ENCODE measurements at places on chromosomes 16 and 17.

DNA sequence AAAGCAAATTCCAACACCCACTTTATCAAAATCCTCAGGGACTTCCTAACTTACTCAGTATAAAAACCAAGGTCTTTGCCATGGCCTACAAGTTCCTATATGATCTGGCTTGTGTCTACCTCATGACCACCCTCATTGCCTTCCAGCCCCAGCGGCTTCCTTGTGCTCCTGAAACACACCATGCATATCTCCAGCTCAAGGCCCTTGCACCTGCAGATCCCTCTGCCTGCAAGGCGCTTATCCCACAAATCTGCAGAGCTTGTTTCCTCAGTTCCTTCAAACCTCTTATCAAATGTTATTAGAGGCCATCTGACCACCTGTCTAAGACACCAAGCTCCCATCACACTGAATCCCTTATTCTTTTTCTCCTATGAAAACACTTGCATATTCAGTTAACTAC is 2.6 kb downstream of the BBS2 start:
- no peak for DNase-seq

DNA sequence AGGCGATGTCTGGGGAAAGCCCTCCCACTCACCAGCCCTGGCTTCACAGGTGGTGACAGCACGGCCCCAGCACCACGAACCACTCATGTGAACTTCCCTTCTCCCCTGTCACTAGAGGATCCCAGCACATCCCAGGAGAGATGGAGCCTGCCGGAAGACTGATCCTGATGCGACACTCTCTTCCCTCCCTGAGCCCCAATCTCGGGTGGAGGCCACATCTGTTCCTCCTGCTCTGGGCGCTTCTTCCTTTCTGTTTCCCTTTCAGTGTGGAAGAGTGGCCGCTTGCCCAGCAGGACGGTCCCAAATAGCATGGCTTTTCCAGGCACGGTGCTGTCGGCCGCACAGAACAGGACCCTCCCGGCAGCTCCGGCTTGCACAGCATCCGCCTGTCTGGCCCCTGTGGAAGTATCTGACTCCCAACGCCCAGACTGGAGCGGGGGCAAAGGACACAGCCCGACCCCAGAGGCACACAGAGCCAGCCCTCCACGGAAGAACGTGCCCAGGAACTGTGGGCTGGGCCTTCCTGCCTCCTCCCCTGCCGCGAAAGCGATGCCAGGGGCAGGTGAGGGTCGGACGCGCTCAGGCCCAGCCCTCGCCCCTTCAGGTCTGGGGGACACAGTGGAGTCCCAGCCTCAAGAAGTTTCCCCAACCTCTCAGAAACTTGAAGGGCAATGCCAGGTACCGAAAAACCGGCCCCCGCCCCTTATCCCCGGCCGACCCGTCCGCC is 37.6 kb downstream of the CBFA2T3 start:
- DNase-seq = no peak

- DNase-seq = peak; percentile 92
Measured at GRCh38 chr17:29579866-29580771, 9.3 kb downstream of the GIT1 start.

DNA sequence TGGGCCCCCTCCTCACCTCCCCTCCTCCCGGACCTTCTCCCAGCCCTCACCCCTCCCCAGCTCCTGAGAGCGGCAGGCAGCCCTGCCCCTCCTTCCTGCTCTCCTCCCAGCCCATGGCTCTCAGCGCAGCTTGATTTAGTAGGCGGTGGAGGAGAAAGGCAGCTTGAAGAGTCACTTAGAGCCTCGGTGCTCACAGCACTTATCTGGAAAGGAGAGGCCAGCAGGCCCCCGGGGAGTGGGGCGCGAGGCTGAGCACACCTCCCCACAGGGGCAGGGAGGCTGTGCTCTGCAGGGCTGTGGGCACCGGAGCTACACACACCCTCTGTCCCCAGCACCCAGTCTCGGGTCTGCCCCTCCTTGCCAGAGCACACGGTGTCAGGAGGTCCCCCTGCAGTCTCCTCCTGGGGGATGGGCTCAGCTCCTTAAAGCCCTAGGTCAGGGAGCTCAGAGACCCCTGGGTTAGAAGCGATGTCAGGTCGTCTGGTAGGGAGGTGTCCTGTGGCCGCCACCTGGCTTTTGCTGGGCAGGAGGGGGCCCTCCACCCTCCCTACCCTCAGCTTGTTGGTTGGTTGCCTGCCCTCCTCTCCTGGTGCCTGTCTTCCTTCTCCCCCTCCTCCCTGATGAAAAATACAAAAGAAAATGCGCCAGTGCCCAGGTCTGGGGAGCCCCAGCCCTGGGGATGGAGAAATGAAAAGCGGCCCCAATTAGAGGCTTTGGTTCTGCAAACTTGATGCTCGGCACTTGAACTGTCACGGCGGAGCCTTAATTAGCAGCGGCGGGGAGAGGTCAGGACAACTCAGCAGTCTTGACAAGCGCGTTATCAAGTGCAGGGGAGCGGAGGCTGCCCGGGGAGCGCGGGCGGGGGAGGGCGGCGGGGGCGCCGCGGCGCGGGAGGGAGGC is 151.1 kb upstream of the GSE1 start:
- DNase-seq = no peak

GRCh38 chr16:72840631-72841381 is 207.1 kb downstream of the ZFHX3 start:
- no peak for DNase-seq

DNA sequence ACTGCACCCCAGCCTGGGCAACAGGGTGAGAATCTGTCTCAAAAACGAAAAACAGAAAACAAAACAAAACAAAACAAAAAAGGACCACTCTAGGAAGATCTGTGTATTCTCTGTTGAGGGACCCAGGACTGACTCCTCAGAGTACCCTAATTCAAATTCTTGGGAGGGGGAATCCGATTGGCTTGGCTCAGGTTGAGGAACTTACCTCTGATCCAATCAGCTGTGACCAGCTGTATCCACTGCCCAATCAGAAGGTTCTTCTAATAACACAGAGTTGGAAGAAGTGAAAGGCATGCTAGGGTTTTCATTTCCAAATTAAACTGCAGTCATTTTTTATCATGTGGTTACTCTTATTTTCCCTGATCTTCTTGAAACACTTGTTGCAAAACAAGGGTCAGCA is 105.9 kb upstream of the CACNG3 start:
- no peak for DNase-seq

GRCh38 chr17:3888343-3889171 is 4.3 kb downstream of the CAMKK1 start:
- no peak for DNase-seq

DNA sequence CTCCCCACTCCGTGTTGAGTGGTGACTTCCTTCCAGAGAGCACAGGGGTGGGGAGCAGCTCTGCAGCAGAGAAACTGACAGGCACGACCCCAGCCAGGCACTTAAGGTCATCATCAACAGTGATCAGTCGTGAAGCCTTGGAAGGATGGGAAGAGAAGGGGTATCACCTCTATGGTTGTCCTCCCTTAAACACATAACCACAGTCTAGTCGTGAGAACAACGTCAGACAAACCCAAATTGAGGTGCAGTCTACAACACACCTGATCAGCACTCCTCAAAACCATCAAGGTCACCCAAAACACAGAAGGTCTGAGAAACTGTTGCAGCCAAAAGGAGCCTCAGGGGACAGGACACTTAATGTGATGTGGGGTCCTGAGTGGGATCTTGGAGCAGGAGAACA is 68.3 kb downstream of the MPRIP start:
- DNase-seq = no peak

DNA sequence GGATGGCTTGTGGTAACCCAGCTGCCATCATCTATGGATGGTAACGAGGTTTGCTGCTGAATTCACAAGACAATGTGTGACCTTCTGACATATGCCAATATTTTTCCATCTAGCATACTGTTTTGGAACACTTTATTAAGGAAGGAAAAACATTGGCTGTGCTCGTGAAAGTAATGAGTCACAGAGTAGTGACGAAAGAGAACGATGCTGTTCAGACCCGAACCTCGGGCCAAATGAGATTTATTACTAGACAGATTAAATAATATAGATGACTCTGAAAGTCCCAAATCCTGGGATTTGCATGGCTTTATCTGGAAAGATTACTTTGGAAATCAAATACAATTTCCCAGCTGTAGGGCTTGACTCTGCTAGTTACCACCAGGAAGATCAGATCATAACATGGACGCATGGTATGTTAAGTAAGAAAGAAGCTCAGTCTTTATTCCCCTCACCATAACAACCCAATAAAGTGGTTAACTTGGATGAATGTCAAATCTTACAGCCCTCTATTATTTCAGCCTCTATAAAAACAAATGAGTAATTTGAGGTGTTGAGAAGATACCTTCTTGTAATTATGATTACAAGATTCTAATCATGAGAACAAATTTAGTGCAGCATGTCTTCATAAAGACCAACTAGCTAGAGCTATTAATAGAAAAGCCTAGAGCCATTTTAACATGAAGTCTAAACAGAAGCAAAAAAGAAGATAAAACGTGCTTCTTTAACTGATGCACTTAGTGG is 32.6 kb downstream of the ERN1 start:
- DNase-seq = no peak

DNA sequence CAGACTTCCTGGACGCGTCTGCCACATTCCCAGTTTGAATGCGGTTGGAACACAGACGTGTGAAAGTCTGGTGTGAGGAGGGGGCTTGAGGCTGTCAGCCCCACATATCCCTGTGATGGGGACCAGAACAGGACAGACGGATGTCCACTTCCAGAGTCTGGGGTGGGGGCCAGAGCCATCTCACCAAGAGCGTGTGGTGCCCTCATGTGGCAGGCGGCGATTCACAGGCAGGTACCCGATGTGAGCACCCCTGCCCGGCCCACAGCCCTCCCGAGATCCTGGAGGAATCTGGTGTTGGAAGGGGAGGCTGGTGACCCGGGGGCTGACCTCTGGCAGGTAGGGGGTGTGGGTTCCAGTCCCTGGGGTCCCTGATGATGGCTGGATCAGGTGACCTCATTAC is 51.5 kb downstream of the ENGASE start:
- DNase-seq = no peak

- no peak for DNase-seq
Measured at GRCh38 chr17:63578769-63579111, 22.0 kb upstream of the TACO1 start.

DNA sequence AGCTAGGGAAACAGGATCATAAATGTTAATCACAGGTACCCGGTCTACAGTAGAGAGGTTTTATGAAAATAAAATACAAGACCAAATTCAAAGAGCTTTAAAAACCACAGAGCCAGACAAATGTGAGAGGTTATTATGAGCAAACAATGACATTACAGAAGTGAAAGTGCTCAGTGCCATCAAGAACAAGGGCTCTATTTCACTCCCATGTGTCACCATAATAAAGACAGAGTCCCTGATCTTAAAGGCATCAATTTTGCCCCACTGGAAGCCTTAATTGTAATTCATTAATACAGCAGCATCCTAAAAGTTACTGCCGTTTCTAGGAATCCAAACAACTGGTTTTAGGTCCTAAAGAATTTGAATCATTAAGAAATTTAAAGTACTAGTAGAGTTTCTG is 43.7 kb upstream of the CDRT4 start:
- no peak for DNase-seq

GRCh38 chr16:56363181-56363716 is 62.1 kb downstream of the AMFR start:
- DNase-seq = no peak

DNA sequence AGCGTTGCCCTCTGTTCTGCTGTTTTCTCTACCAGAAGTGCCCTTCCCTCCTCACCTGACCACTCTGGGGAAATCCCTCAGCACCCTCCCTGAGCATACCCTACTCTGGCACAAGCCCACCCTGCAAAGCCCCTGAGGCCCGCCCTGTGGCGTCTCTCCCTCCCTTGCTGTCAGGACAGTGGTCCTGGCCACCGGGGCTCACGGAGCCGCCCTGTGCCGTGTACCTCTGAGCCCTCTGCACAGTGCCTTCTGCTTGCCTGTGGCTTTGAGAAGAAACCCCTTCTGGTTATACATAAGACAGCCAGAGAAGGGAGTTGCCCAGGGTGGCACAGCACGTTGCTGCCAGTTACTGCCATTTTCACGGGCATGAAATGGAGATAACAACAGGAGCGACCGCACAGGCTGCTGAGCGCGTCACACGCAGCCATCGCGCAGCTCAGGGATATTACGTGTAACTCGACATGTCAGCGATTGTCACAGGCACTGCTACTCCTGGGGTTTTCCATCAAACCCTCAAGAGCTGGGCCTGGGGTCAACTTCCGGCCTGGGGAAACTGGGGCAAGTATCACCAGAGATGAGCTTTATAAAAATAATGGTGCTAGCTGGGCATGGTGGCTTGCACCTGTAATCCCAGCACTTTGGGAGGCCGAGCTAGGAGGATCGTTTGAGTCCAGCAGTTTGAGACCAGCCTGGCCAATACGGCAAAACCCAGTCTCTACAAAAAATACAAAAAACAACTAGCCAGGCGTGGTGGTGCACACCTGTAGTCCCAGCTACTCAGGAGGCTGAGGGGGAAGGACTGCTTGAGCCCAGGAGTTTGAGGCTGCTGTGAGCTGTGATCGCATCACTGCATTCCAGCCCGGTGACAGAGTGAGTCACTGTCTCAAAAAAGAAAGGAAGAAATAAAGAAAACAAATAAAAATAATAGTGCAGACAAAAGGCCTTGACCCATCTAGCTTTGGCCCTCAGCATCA is 14.8 kb downstream of the SCGB1C2 start:
- no peak for DNase-seq

DNA sequence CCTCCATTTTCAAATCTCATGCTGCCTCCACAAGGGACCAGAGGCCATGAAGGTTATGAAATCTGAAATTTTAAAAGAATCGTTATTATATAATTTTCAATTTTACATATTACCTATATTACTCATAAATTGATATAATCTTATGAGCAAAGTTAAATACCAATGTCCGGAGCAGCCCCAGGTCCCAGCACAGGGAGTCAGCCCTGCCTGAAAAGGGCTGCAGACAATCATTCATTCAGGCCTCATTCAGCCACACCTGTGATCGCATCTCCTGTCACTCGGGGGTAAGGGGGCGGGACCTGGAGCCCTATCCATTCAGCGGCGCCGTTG is 172.5 kb downstream of the AHSP start:
- no peak for DNase-seq

DNA sequence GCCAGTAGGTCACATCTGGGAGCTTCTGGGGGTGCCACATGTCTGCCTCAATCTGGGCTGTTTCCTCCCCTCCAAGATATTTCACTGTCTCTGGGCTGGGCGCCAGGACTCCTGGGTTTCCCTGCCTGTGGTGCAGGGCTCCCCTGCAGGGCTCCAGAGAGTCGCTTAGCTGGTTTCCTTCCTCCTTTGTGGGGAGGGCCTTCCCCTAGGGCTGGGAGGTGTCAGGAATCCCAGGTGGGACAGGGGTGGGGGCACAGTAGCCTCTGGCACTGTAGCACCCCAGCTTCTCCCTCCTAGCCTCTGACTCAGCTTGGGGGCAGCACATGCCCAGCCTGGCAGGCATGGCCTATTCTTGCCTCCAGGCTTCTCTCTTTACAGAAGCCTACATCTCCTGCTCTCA is 2.6 kb downstream of the RARA start:
- DNase-seq = no peak

- no peak for DNase-seq
Measured at GRCh38 chr17:20988896-20989295, 53.9 kb downstream of the USP22 start.

GRCh38 chr16:48734220-48734619 is 124.2 kb upstream of the N4BP1 start:
- no peak for DNase-seq

DNA sequence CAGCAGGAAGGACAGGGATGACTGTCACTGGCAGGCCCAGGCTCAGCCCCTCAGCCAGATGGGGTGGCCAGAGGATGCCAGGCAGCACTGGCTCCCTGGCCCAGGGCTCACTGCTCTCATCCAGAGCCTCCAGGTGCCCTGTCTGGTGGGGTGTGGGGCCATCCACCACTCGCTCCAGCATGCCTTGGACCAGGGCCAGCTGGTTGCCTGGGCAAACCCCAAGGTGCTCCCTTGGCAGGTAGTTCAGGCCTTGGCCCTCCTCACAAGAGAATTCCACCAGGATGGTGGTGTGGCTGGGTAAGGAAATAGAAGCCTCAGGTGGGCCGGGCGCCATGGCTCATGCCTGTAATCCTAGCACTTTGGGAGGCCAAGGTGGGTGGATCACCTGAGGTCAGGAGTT is 29.4 kb downstream of the LGALS9 start:
- no peak for DNase-seq

Measured in stimulated activated naive CD8-positive, alpha-beta T cell treated with anti-CD3 and anti-CD28 coated beads, Interleukin-15, amount 100 ng/mL, for 72 hours (primary cell).